ENCODE measurements at places on chromosomes 4 and X.

DNA sequence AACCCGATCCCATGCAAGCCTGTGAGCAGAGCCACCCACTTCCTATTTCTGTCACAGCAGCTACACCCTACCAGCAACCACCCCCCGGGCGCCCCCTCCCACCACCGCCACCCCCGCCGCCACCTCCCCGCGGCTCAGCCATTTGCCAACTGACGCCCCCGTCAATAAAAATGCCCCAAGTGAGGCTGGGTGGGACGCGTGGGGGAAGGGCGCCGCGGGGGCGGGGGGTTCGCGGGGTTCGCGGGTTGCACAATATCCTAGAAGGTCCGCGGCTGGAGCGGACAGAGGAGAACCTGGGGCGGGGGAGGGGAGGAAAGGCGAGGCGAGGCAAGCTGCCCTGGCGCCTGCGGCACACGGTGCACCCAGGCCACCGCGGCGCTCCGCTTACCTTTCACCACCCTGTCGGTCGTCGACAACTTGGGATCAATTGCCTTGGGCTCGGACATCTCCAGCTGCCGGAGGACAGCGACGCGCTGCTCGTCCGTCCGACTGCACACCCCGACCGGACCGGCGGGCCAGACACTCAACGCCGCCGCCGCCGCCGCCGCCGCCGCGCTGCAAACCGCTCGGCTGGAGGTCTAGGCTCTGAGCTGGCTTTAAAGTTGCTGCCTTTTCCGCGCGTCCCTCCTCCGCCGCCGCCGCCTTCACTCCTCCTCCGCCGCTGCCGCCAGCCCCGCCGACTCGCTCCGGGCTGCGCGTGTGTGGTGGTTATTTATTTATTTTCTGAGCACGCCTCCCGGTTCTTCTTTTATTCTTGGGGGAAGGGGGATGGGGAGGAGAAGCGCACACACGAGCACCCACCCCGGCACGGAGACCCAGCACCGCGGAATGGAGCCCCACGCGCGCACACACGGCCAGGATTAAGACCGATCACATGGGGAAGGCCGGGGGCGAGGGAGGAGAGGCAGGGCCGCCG, 717 bp downstream of the PPP3CA start:
- DNase-seq, result peak; percentile 78

DNA sequence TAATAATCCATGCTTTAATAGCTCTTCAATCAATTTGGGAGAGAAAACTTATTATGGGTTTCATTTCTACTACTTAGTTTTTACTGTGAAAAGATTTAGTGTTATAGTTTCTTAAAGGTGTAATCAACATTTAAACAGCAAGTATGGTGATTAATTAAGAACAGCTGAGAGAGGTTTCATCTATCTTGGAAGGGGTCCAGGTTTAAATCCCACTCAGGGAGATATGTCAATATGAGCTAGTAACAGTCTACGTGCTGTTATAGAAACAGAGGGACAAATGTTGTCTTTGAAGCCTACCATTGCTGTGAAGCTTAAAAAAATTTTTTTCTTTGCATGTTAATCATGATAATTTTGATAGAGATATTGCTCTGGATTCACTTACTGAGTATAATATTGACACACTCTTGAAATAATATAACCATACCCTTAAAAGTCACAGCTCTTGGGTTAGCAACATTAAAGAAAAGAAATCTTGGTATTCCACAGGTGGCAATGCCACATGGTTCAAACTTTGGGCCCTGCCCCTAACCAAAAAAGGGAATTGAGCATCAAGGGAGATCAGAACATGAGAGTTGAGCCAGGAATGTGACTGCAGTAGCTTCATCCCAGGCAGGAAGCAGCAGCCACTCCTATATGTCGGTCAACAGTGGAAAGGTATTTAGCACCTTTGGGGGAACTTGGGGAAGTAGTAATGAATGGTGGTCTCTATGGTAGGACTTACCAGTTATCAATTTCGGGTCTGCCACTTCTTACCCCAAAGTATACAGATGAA, 107.8 kb downstream of the ANK2 start:
- DNase-seq, result no peak

- no peak for DNase-seq
Measured at GRCh38 chr4:97912156-97912555, 231.1 kb downstream of the STPG2 start.

- DNase-seq, result no peak
Measured at GRCh38 chr4:30553706-30554105, 166.5 kb upstream of the PCDH7 start.

DNA sequence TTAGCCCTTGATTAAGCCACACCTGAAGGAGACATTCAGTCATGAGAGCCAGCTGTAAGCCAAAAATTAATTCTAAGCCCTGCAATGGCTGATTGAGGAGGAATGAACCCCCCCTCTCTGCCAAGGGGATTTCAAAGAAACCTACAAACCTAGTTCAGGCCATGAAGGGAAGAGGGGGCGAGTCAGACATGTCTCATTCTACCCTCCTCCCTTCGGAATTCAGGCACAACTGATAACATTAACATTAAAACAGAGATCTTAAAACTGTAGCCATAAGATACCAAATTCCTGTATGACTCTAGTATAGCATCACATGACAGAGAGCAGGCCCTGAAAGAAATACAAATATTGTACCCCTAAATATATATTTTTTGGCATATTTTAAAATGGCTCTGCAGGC, 40.4 kb upstream of the AFAP1 start:
- no peak for DNase-seq

GRCh38 chr4:137180349-137180748, 351.9 kb downstream of the PCDH18 start:
- DNase-seq, result no peak

DNA sequence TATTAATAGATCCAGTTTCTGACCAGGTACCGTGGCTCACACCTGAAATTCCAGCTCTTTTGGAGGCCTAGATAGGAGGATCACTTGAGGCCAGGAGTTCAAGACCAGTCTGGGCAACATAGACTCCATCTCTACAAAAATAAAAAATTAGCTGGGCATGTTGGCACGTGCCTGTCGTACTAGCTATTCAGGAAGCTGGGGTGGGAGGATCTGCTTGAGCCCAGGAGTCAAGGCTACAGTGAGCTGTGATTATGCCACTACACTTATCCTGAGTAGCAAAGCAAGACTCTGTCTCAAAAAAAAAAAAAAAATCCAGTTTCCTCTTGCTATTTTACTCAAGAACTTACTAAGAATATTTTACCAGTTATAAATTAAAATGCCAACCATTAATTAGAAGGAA, 91.7 kb downstream of the SLC10A6 start:
- no peak for DNase-seq

GRCh38 chr4:95980877-95981360, 141.0 kb downstream of the PDHA2 start:
- no peak for DNase-seq

Data from tibial artery (tissue), 4 donors.